Stimulated activated CD4-positive, alpha-beta T cell treated with anti-CD3 and anti-CD28 coated beads, Interleukin-2, amount 100 ng/mL, for 4 hours (primary cell): ENCODE measurements at places on chromosomes 5 and 9.

DNA sequence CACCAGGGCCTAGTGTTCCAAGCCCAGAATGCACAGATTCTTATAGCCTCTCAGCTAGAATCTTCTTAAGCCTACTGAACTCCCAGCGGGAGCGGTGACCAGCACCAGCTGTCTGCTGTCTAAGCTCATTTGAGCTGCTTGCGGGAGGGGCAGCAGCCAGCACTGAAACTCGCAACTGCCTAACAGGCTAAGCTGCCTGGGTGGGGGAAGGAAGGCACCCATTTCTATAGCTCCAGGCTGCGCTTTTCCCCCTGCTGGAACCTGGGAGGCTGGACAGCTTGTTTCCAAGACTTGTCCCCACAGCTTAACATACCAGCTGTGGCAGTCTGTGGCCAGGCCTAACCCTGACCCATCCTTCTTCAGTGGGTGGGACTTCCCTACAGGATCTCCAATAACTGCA is 512.9 kb downstream of the EFNA5 start:
- no peak for DNase-seq

DNA sequence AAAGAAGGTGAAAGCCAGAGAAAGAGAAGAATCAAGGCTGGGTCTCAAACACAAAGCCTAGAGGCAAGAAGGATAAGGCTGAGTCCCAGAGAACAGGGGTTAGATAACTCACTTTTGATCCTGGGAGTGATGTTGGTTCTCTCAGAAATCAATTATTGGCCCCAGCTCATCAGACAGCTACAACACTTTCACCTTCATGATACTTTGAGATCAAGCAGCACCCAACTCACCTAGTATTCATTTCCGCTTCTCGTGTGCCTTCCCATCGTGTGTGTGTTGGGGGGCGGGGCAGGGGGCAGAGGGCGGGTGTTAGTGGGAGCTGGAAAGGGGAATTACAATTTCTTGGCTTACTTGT is 92.2 kb upstream of the RAD23B start:
- no peak for DNase-seq

DNA sequence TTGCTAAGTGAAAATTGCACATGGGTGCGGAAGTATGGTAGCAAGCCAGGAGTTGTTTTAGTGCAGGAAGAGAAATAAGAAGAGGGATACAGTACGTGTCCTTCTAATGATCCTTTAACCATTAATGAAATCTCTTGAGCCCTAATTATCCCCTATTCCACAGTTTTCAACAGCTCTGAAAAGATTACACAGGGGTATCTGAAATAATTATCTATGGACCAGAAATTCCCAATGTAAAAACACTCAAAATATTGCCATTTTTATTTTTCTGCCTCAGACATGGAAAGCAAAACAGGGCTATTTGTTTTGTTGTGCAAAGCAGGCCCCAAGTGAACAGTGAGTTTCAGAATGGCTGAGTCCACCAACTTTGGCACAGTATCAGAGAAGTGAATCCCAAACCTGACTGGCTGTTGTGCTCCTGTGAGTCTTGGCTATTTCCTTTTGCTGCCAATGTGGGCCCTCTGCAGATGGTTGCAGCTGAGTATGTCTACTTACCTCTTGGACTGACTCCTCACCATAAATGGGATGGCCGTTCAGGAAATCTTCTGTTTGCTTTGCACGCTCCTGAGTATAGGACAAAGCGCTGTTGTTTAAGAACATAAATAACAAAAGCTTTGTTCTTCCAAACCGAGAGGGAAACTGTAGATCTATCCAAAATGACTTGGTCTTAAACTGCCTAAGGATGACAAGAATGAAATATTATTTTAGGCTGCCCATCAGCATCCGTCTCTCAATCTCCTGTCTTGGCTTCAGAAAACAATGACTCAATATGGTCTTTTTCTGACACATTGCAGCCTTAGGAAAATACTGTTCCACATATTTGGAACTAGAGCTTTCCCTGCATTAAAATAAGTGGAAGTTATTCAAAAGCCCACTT is 204.1 kb downstream of the DEPDC1B start:
- no peak for DNase-seq

DNA sequence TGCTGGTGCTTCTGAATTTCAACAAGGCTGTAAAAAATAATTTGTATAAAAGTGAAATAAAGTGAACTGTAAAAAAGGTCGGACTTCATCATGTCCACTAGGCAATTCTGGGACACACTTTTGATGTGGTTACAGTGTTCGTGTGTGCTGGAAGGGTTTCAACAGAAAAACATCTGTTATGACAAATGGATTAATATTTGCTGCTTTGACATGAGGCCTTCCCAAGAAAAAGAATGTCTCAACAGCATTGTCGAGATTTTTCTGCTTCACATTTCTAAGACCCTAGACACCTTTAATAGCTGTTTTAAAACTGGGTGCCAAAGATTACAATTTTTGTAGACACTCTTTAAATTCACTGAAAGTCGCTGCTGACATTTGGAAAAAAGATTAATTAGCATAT is 216.6 kb downstream of the SLC12A2 start:
- no peak for DNase-seq

GRCh38 chr5:15499528-15500324 is at the start of gene FBXL7:
Gene FBXL7 (plus strand): TSS chr5:15500180.
- DNase-seq, result no peak

DNA sequence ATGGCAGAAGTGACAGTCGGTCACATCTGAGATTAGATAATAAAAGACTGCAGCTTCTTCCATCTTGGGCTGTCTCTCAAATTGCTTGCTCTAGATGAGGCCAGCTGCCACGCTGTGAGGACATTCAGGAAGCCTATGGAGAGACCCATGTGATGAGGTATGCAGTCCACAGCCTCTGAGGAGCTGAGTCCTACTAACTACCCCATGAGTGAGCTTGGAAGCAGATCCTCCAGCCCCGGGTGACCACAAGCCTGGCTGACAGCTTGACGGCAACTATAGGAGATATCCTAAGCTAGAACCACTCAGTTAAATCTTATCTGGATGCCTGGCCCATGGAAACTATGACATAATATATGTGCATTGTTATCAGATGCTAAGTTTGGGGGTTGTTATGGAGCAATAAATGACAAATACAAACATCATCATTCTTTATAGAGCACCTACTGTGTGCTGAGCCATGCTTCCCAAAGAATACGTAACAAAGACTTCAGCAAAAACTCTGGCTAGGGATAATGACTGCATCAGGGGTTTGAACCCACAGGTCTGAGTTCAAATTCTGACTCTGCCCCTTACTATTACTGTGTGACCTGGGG is 26.7 kb downstream of the KCNV2 start:
- no peak for DNase-seq

DNA sequence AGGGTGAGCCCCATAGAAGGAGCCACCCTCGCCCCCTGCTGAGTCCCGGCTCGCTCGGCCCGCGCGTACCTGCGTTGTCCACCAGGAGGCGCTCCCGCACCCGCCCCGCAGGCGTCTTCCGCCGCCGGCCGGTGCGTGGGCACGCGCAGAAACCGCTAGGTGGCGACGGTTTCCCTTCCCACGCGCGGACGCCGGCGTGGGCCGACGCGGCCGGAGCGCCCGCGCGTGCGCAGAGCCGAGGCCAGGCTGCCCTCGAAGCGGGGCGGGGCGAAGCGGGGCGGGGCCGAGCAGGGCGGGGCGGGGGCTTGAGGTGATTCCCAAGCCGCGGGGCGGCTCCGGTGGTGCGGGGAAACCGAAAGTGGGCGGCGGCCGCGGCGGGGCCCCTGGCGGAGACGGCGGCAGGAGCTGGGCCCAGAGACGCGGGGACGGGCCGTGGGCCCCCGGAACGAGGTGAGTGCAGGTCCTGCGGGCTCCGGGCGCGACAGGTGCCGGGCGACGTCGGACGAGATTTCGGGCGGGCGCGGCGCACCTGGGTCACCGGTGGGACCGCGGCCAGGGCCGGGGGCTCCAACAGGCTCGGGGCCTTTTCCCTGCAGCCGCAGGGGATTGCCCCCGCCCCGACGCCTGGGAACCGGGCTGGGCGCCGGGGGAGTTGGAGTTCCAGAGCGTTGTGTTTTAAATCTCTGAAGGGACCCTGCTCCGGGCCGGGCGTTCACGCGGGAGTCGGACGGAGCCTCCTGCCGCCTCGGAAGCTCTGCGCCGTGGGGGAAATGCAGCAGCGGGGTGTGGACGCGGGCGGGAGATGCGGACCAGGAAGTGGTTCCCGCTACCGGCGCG is at the start of gene TDRD7:
TSS of gene TDRD7 (plus strand) at position 308 of the 837 bp plus-strand sequence. CDS start 16,370 bp downstream, outside the sequence.
- DNase-seq, result peak; percentile 90

DNA sequence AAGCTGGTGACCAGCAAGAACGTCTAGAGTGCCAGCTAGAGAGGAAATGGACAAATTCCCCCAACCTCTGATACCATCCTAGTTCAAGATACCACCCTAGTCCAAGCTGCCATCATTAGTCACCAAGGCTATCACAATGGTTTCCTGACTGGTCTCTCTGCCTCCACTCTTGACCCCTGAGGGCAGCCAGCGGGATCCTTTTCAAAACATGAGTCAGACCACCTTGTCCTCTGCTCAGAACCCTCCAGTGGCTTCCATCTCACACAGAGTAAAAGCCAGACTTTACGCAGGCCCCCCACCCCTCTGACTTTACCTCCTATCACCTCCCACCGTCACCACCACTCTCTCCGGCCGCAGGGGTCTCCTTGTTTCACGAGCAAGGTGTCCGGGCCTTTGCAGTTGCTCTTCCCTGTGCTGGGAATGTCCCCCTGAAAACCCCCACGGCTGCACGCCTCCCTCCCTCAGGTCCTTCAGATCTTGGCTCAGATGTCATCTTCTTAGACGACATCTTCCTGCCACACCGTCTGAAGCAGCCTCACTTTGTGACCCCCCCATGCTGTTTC is 42.2 kb upstream of the FBXW11 start:
- no peak for DNase-seq

DNA sequence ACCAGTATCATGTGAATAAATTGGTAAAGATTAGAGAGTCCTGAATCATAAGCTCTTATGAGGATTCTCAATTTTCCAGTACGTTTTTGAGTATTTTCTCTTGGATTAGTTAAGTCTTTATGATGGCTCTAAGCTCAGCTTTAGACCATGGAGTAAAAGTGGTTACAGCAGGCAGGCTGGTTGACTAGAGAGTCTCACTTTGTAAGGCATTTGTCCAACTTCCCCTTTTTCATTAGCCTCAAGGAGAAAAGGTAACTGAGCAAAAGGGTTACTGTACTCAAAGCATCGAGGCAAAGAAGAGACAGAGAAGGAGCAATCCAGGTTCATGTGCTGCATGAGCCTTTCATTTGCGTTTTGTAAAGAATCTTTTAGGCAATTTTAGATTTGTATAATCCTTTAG is 8.5 kb downstream of the NOP16 start:
- no peak for DNase-seq

- DNase-seq, result no peak
Observed at GRCh38 chr5:180043377-180043776, 28.2 kb downstream of the RNF130 start.

DNA sequence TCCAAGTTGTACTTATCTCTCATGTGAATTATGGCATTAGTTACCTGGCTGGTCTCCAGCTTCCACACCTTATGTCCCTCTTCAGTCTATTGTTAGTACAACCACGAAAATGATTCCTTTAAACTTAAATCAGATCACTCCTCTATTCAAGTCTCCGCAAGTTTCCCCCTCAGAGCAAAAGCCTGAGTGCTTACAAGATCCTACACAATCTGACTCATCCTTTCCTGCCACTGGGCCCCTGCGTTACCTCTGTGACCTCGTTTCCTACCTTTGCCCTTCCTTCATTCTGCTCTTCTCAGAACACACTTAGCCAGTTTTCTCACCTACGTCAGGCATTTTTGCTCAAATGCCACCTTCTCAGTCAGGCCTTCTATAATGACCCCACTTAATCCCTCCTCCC is 45.1 kb upstream of the GLIS3 start:
- peak; percentile 26 for DNase-seq

DNA sequence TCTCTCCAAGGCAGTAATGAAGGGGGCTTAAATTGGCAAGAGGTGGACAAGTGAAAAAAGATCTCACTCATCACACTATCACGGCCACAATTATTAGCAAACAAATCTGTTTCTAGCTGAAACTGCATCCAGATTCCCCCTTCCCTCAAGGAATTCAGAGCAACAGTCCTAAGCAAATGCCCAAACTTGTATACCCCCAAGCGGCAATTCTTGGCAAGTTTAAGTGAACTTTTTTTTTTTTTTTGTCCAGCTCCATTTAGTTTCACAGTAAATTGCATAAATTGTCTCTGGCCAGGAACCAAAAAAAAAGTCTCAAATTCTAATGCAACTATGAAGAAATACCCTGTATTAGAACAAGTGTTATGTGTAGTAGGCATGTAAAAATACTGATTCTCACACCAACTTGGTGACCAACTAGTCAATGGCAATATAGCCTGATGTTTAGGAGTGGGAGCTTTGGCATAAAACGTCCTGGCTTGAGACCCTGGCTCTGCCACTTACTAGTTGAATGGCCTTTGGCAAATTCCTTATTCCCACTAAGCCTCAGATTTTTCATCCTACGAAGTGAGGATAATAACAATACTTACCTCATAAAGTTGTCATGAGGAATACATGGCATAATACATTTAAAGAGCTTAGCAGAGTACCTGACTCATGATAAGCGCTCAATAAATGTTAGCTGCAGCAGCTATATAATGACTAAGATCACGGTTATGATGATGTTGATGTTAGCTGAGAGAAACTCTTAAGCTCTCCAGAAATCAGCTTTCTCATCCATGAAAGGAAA is 193.2 kb downstream of the ADAMTSL1 start:
- DNase-seq, result no peak

- no peak for DNase-seq
Observed at GRCh38 chr5:23649594-23649993, 142.2 kb downstream of the PRDM9 start.

GRCh38 chr5:15902066-15902465 is 277.5 kb downstream of the MARCHF11 start:
- DNase-seq, result no peak

DNA sequence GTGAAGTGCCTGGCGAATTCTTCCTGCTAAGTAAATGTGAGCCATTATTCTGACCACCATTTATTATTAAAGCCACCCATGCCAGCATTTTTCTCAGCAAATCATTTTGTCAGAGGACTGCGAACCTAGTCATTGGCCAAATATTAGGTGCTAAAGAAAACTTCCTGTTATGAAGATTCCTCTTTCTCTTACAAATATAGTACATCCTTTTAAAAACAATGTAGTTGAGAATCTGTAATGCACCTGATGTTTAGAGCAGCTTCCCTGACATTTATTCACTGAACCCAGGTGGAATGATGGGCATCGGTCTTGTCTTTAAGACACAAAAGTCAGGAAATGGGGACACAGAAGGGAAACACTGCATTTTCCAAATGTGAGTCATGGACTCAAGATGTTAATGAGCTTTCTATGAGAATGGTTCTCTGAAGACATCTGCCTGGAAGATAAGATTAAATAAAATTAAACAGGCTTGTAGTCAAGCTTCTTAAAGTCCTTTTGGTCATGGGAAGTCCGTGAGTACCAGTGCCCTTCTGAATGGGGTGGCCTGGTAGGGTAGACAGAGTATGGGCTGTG is 290.6 kb downstream of the FBXL7 start:
- DNase-seq, result no peak

GRCh38 chr9:107142430-107142829 is 140.6 kb upstream of the RAD23B start:
- no peak for DNase-seq

- no peak for DNase-seq
Observed at GRCh38 chr9:656926-657568, 184.4 kb upstream of the DMRT1 start.

GRCh38 chr9:6852243-6852963 is 94.6 kb downstream of the KDM4C start:
- DNase-seq, result no peak

GRCh38 chr9:87442451-87442850 is 55.2 kb upstream of the DAPK1 start:
- DNase-seq, result no peak
